ENCODE measurements at places on chromosomes 16 and 17.

DNA sequence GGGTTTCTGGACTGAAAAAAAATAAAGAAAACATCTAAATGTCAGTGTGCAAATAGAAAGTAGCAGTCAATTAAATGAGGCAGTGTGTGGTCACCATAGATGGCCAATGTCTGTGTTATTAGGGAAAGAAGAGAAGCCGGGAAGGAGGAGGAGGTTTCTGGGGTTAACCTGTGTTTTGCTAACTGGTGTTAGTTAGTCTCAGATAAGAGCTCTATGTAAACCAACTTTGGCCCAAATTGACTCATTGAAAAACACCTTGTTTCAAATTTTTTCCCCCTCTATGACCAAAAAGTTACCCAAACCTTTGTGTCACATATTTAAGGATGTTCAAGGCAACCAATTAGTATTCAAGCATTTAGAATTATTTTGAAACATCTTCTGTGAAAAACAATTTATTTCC lies 530.9 kb downstream of the MAF start:
- DNase-seq = no peak

DNA sequence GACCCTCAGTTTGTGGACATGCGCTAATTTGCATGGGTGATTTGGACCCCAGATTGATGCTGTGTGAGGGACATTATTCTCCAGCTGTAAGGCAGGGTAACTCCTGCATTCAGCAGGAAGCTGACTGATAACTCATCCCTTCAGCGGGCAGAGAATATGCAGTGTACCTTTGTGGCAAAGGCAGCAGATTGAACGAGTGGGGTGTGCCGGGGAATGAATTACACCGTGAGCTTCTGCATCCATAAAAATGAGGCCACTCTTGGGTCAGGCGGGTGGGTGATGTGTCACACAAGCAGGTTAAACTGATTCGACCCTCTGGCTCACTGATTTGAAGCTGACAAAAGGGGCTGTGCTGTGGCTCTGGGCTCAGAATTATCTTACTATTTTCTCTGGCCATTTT lies 128.9 kb upstream of the PMFBP1 start:
- DNase-seq = no peak

GRCh38 chr16:90012991-90013745 lies 6.1 kb downstream of the DBNDD1 start:
- DNase-seq = no peak

DNA sequence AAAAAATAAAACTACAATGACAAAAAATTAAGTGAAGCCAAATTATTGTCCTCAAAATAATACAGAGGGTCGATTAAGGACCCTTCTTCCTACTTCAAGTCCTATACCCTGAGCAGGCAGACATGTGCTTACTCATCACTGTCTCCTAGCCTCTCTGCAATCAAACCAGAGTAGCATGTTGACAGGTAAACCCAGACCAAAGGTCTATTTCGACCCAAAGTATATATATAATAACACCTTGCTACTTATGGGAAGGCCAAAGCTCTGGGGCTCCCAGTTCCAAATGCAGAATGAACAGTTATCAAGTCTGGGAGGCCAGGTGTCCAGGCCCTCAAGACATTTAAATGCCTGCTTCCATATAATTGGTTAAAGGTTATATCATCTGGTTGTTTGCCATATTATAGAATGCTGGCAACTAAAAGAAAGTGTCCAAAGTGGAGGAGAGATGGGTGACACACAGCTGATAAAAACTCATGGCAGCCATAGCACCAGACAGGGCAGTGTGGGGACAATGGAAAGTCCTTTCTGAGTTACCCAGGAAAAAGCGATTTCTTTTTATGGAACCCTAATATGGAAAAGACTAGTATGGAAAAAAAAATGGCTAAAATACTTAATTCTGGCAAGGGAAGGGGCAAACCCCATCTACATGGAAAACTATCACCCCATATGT lies 53.6 kb downstream of the N4BP1 start:
- no peak for DNase-seq

GRCh38 chr16:9597967-9598730 lies 506.7 kb downstream of the HAPSTR1 start:
- no peak for DNase-seq

DNA sequence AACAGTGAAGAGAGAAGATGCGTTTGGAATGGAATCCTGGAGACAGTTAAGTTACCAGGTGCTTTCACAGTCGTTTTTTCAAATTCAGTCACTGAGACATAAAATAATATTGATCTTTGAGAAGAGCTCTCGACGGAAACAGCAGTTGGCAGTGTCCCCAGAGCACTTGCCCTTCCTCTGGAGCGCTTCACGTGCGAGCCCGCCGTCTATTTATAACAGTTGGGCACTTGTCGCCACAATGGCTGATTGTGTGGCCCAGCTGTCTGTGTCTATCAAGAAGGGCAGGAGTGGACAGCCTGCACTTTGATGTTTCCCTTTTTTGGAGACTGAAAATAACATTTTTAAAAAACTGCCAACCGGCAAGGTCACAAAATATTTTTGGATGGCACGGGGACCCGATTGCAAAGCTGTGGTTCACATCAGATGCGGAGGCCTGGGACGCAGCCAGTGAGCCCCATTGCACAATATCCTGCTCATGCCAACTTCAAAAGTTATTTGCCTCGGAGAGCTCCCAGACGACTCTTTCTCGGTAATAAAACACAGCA lies 62.9 kb downstream of the ADCY9 start:
- DNase-seq = peak; percentile 39

DNA sequence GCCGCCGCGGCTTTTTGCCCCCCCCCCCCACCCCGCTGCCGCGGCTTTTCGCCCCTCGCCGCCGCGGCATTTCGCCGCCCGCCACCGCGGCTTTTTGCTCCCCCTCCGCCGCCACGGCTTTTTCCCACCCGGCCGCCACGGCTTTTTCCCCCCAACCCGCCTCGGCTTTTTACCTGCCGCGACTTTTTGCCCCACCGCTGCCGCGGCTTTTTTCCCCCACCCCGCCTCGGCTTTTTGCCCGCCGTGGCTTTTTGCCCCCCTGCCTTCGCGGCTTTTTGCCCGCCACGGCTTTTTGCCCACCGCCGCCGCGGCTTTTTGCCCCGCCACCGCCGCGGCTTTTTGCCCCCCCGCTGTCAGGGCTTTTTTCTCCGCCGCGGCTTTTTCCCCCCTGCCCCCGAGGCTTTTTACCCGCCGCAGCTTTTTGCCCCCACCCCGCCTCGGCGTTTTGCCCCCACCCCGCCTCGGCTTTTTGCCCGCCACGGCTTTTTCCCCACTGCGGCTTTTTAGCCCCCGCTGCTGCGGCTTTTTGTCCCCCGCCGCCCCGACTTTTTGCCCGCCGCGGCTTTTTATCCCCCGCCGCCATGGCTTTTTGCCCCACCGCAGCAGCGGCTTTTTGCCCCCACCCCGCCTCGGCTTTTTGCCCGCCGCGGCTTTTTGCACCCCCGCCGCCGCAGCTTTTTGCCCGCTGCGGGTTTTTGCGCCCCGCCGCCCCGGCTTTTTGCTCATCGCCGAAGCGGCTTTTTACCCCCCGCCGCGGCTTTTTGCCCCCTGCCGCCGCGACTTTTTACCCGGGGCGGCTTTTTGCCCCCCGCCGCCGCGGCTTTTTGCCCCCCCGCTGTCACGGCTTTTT lies 527.8 kb upstream of the WSB1 start:
- no peak for DNase-seq

DNA sequence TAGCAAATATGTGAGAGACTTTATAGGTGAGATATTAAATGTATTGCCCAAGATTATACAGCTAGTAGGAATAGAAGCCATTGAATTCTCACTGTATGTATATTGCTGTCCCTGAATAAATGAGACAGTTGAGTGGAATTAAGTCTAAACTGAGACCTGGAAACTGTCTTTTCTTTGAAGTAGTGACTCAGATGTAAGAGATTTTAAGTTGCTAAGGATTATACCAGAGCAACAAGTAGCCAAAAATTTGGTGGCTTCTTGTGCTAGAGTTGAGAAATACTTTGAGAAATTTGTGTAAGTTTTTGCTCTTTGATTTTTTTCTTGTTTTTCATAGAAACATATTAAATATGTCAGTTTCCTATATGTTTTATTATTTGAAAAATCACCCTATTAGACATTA lies 58.7 kb downstream of the TANC2 start:
- no peak for DNase-seq

DNA sequence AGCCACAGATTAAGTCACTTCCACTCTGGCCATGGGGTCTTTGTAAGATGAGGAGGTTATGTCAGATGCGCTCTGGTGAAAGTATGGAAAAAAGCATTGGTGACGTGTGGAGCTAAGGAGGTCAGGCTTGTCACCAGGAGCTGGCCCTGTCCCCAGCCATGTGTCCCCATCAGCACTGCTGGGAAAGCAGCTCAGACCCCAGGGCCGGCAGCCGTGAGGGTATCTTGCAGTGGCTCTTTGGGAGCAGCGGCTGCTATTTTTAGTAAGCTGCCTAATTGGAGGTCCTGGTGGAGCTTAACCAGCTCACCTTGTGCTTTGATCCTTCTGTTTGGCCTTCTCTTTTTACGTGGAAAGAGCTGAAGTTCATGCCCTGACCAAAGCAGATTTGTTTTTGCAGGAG lies 60.9 kb downstream of the MPRIP start:
- DNase-seq = no peak

GRCh38 chr16:68090130-68090529 lies 5.0 kb downstream of the NFATC3 start:
- DNase-seq = no peak

DNA sequence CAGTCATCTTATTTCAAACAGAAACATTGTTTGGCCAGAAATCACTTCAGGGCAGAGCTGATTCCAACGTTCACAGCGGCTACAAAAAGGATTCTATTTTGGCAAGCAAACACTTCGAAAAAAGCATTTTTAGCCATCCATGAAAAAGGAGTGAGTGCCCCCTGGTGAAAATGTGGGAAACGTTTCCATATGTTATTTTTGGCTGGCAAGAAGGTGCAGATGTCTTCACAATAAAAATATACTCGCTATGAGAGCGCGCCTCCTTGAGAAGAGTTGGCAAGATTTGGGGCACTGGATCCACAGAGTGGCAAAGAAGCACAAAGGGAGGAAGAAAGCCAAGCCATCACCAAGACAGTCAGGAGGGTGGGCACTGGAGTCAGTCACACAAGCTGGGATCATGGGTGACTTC lies 191.1 kb downstream of the CHD9NB start:
- DNase-seq = peak; percentile 6

DNA sequence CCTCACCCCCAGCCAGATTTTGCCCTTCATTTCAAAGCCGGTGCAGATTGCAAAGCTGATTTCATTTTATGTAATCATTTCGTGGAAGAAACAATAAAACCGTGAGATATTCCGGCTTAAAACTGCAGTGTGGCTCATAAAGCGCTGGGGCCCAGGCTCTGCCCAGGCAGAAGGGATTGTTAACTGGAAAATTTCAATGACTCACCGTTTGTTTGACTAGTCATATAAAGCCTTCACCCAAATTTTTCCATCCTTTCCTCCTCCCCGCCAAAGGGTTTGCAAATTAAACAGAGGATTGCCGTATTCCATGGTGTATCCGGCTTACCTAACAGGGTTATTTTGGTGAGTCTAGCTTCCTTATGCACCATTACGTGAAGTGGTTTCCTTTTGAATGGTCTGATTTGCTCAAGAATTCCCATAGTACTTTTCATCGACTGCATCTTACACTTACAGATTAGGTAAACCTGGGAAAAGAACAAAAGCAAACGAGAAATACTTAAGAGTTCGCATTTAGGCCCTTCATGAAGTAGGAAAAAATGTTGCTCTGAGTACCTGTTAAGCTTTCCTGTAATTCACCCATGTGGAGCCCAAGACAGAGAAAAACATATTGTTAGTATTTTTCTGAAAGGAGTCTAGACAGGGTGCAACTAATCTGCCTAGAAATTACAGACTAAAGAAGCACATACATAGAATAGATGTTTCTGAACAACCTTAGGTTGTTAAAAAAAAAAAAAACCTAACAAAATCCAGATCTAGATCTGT lies 949 bp upstream of the GSPT1 start:
- peak; percentile 92 for DNase-seq

GRCh38 chr16:84578538-84579126 lies 39.2 kb downstream of the COTL1 start:
- DNase-seq = no peak

DNA sequence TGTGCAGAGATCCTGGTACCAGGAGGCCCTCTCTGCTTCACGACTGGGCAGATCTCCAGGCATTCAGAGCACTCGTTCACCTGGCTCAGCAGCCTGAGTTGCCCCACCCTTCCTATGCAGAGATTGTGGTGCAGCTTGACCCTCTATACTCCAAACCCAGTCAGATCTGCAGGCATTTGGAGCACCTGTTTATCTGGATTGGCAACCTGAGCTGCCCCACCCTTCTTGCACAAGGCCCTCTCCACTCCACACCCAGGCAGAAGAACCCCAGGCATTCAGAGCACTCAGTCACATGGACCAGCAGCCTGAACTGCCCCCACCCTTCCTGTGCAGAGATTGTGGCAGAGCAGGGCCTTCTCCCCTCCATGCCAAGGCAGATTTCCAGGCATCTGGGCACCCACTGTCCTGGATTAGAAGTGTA lies 88.4 kb upstream of the CDH5 start:
- peak; percentile 92 for DNase-seq

DNA sequence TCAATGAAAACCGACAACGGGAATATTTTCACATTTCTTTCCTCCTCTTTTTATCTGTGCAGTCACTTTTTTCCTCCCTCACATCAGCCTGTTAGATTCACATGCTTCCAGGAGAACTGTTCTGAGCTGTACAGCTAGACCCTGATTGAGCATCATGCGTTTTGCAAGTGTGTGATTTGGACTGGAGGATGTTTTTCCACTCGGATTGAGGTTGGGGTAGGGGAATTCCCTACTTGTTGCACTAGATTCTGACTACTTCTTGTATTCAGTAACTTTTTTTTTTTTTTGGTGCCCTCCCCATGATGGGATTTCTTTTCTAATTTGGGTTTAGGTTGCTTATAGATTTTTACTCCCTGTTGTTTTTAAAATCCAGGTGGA lies 4.8 kb downstream of the MSI2 start:
- no peak for DNase-seq

- no peak for DNase-seq
These were observed 5.2 kb downstream of the TMEM220 start for GRCh38 chr17:10724546-10725195.

DNA sequence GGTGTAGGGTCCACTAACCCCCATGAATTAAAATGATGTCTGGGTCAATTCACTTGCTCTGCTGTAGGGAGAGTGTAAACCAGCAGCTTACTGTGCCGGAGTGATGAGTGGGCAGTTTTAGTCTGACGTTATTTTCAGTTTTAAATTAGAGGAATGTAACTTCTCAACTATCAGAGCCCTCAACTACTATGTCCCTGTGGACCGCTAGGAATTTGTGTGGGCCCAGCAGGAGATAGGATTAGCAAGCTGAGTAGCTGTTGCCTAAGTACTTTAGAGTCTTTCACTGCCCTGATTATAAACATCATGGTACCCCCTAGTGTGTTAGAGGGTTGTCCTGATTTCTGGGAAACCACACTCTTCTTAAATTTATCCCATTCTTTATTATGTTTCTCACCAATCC lies 11.4 kb downstream of the MARVELD3 start:
- DNase-seq = no peak
